Kidney tubule cell (primary cell): ENCODE measurements at places on chromosomes 12 and 14.

GRCh38 chr12:13478650-13479181 lies 282.2 kb downstream of the EMP1 start:
- no peak for DNase-seq

GRCh38 chr14:89498878-89499277 lies 81.8 kb upstream of the FOXN3 start:
- no peak for DNase-seq

GRCh38 chr12:10113075-10113474 lies 14.3 kb upstream of the CLEC1A start:
- no peak for DNase-seq

GRCh38 chr14:59306775-59307174 lies 118.3 kb downstream of the DAAM1 start:
- DNase-seq, result peak; percentile 82

DNA sequence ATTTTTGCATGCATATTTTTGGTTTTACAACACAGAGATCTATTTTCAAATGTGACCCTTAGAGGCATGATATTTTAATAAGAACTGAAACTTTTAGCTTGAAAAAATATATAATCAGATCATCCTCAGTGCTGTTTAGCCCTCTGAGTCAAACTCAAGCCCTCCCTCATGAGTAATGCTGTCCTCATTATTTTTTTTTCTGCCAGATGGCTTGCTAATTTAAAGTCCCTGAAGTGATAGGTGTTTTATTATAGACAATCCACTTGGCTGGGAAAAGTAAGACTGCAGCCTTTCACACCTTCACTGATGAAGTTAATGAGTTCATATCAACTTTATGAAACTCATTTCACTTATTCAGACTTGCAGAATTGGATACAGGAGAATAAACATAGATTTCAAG lies 227.7 kb downstream of the SLC16A7 start:
- DNase-seq, result no peak

GRCh38 chr12:92019491-92020277 lies 126.0 kb downstream of the BTG1 start:
- DNase-seq, result no peak

DNA sequence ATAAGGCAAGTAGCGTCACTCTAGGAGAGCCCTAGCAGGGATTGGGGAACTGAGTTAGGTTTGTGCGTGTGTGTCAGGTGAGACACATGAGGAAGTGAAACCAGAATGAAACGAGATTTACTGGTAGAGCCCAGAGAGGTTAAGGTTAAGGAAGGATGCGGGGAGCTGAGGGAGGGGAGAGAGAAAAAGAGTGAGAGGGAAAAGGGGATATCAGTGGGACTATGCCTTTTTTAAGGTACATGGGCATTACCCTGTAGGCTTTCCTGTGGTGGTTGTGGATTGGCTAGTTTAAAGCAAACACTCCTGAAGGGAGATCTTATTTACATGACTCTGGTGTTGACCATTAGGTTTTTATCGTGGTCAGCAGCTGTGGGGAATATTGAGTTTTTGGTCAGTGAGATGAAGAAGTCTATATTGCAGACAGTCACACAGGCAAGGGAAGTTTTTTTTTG lies 13.9 kb downstream of the ZDHHC17 start:
- DNase-seq, result peak; percentile 23

DNA sequence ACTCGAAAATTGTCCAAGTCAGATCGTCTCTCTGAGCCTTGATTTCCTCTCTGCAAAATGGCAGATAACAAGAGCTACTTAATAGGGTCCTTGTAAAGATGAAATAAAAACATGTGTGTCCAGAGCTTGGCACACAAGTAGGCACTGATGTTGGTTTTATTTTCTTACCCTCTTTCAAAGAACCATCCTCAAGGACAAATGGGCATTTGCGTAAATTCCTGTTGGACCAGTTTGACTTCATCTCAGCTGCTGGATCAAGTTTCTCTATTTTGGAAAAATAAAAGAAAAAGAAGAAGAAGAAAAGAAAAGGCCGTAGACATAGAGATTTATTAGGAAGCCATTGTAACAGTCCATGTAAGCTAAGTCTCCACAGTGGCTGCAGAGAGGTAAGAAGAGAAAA lies 47.2 kb downstream of the MAP1LC3B2 start:
- DNase-seq, result no peak

GRCh38 chr12:95484524-95484923 lies 10.6 kb downstream of the METAP2 start:
- no peak for DNase-seq

- DNase-seq, result no peak
Measured at GRCh38 chr14:63773504-63773903, 45.6 kb upstream of the SGPP1 start.

- DNase-seq, result no peak
Measured at GRCh38 chr12:116502141-116502725, 56.9 kb upstream of the MAP1LC3B2 start.

DNA sequence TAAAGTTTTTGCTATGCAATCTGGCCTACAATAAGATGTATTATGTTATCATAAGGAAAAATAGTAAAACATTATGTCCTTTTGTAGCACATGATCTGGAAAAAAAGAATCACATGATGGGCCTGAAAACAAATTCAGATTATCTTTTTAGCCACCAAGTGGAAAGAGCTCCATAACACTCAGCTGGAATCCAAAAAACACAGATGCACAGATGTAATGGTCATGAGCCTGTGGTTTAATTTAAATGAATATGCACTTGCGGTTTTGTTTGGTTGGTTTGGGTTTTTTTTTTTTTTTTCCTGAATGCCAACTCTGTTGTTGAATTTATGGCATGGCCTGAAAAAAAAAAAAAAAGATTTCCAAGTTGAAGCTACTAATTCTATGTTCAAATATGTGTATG lies 4.1 kb downstream of the KCNC2 start:
- no peak for DNase-seq

DNA sequence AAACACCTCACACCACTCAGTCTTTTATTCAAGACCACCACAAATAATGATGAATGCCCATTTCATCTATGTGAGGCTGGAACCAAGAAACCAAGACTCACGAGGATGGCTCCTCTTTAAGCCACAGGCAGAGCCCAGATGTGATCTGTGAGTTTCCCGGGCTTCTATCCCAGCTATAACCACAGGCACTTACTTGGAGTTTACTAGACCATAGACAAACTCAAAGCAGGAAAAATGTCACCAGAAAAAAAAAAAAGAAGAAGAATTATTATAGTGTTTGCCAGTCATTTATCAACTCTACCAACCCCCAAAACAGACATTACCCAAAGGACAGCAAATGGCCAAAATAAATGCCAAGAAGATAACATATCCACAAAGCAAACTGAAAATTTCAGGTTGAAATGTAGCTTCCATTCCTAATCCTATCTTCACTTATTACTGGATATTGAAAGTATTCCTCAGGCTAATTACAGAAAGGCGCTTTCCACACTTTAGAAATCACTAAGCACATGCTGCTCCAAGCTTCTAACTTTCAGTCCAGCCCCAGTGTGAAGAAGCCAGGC lies 44.7 kb downstream of the ZFYVE1 start:
- DNase-seq, result no peak

GRCh38 chr14:80664576-80664975 lies 277.0 kb downstream of the CEP128 start:
- no peak for DNase-seq

DNA sequence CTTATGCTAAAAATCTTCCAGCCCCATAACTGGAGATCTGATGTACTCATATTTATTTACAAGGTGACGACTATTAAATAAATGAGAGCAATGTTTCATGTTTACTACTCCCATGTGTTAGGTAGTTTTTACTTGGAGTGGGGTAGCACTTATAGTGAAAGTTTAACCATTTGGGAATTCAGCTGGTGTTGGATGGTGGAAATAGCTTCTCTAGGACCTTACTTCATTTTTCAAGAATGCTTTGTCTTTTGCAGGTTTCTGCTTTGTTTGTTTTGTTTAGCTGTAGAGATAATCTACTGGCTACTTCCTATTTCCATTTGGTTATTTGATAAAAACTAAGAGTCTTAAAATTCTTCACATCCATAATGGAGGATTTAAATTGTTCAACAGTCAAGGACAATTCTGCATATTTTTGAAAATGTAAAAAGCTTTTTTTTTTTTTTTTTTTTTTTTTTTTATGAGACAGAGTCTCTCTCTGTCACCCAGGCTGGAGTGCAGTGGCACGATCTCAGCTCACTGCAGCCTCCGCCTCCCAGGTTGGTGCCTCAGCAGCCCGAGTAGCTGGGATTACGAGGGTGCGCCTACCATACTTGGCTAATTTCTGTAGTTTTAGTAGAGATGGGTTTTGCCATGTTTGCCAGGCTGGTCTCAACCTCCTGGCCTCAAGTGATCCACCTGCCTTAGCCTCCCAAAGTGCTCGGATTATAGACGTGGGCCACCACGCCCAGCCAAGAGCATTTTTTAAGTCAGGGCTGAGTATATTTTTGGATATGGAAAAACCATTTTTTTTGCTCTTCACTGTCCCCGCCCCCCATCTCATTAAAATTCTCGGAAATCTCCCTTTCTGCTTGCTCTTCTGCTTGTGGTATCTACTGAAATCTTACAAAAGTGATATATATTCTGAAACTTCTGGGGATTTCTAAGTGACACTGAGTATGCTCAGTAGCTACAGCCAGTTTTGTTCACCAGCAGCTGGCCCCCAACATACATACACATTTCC lies 1.4 kb upstream of the ABCD2 start:
- DNase-seq, result peak; percentile 5

GRCh38 chr12:110819646-110820045 lies 27.1 kb upstream of the CCDC63 start:
- DNase-seq, result no peak

GRCh38 chr14:55771242-55771981 lies 191.4 kb downstream of the KTN1 start:
- DNase-seq, result no peak

- DNase-seq, result no peak
Measured at GRCh38 chr12:10155966-10156365, 16.0 kb downstream of the OLR1 start.

- DNase-seq, result no peak
Measured at GRCh38 chr14:75443203-75443969, 15.6 kb downstream of the JDP2 start.

GRCh38 chr14:42671636-42672035 lies 1065.0 kb downstream of the LRFN5 start:
- DNase-seq, result no peak

DNA sequence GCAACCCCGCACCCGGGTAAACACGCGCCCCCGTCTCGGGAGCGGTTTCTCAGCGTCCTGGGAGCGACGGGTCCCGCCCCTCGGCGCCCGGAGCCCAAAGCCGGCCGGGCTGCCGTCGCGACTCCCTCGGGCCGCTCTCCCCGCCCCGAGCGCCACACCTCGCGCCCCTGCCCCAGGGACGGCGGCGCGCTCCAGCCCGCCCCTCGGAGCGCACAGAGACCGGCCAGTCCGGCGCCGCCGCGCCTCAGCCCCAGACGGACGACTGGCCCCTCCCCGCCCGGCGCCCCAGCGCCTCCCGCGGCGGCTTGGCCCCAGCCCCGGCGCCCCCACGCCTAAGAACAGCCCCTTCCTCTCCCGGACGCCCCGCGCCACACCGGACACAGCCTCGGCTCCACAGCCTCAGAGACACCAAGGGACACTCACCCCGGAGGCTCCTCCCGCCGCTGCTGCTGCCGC lies 411 bp downstream of the BTBD7 start:
- peak; percentile 66 for DNase-seq

DNA sequence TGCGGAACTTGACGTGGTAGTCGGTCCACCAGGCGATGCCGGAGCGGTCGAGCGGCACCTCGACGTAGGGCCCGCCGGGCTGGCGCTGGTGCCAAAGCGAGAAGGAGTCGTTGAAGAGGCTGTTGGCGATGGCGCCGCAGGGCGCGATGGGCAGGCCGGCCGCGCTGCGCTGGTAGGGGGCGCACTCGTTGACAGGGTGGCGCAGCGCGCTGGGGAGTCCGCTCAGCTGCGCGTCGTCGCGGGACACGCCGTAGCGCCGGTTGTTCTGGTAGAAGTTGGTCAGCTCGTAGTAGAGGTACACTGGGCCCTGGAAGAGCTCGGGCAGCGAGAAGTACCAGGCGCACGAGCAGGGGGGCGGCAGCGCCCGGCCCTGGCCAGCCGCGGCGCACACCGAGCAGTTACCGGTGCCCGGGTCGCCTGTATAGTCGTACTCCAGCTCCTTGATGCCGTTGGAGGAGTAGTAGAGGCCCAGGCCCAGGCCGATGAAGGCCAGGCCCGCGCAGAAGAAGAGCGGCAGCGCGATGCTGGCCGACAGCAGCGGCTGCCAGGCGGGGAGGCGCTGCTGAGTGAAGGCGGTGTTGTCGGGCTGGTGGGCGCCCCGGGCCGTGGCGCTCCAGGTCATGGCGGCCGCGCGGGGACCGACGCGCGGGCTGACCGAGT lies 482 bp downstream of the TMEM30B start:
- DNase-seq, result peak; percentile 50
